Spleen (tissue), 13 donors: ENCODE measurements at places on chromosomes 7 and 10. TPM values are rescaled to one million over a fixed set of nuclear protein-coding genes. Genes with fewer than 3 reads are reported as not detected.

The FAM241B gene
- 1.2 TPM for total RNA-seq

The SLC25A28 gene
- total RNA-seq: 42.2 TPM

The H2BK1 gene
- not detected for total RNA-seq

The GBX1 gene
- not detected for total RNA-seq

The OR13A1 gene
- total RNA-seq: 0.19 TPM

The FRMD4A gene
- 82.1 TPM for total RNA-seq

The STOX1 gene
- 0.76 TPM for total RNA-seq

The MBL2 gene
- total RNA-seq: not detected

The LIPJ gene
- total RNA-seq: 0.23 TPM

The CCNJ gene
- total RNA-seq: 7.8 TPM

The ELFN1 gene
- 3.5 TPM for total RNA-seq

The AUTS2 gene
- 54.8 TPM for total RNA-seq

The KCNH2 gene
- total RNA-seq: 4.4 TPM

The FAM13C gene
- total RNA-seq: 19.7 TPM

The OLAH gene
- total RNA-seq: 3.5 TPM

The SLIT1 gene
- 0.44 TPM for total RNA-seq
